ENCODE measurements at places on chromosomes 2 and 18.

GRCh38 chr2:205375461-205376448, 306.5 kb upstream of the NRP2 start:
- DNase-seq, result no peak

DNA sequence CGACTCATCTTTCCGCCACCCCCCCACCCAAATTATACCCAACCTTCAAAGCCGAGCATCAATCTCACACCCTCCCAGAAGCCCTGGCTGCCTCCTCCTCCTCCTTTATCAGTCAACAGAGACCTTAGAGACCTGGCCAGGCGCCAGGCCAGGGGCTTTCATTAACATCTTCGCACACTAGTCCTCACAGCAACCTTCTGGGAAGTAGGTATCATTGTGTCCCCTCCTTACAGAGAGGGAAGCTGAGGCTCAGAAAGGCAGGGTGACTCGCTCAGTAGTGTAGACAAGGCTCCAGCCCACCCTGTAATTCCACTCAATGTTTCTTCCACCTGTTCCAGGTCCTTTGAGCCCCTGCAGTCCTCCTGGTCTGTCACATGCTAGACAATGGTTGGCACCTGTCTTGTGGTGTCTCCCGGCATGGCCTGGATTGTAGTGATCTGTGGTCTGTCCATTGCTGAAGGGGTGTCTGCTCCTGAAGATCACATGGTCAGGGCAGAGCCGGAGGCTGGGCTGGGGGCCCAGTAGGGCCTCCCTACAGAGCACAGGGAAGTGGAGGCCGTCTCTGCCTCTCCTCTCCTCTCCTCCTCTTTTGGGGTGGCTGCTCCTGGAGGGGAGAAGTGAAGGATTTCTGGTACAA, 36.0 kb downstream of the KLHL29 start:
- no peak for DNase-seq

GRCh38 chr2:68426848-68427579, 40.1 kb downstream of the FBXO48 start:
- no peak for DNase-seq

DNA sequence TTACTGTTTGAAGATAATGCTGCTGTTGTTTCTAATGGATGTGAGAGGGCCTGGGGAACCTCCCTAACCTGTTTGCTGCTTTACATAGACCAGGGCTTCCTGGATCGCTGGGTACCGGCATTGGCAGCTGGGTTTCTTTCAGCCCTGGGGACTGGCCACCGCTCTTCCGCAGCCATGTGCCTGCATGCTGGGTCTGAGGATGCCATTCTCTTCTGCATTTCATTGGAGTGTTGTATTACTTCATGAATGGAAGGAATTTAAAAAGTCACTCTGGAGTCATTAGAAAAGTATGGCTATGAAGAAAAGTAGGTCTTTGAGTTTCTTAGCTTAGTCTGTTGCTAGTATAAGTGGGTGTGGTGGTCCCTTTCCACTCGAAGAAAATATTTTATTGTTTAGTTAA, 107.3 kb upstream of the MGAT5 start:
- DNase-seq, result no peak

DNA sequence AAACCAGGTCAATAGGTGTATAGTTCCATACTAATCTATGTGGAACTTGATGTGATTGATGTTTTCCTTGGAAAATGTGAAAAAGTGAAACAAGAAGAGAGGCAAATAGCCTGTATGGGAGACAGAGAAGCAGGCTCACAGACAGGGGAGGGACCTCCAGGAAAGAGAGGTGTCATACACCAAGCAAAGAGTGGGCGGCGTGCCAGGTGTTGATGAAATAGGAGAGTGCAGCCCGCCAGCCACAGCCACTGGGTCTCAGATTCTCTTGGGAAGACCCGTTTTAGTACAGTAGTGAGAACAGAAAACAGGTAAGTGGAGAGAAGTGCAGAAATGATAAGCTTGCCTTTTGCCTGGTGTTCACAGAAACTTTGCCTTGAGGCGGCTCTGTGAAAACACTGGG, 301.9 kb downstream of the ZNF407 start:
- no peak for DNase-seq
